ENCODE measurements at places on chromosomes 4 and X.

- peaks cover 30% of the 10 kb centered on the region for H3K4me1 ChIP-seq
- H3K36me3 ChIP-seq: no peaks in the 10 kb centered on the region
- H3K4me3 ChIP-seq: no peak overlapping the region
- H3K27ac ChIP-seq: no peak overlapping the region
Observed at GRCh38 chrX:40579141-40579540, 1.6 kb upstream of the ATP6AP2 start.

DNA sequence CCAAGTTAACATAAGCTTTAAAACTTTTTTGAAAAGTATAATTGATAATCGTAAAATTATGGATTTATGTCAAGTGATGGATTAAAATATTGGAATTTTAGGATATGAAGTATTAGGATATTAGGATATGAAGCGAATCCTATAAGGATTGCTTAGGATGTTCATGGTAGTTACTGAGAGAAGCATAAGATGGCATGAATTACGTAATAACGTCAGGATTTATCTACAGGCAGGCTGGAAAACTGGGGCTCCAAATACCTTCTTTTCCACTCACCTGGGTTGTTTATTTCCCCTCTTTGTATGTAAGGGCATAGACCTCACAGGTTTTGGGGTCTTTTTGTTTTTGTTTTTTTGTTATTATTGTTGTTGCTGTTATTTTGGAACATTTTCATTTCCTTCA is 65.2 kb upstream of the TMEM33 start:
- DNase-seq: no peak
- H3K27me3 ChIP-seq: peaks cover 69% of the 10 kb centered on the region
- no peak overlapping the region for H3K4me3 ChIP-seq
- no peaks in the 10 kb centered on the region for H3K36me3 ChIP-seq
- peaks cover 19% of the 10 kb centered on the region for H3K4me1 ChIP-seq

- no peak for DNase-seq
- no peaks in the 10 kb centered on the region for H3K27me3 ChIP-seq
- H3K27ac ChIP-seq: peak overlapping the region; percentile 65
- peaks cover 9% of the 10 kb centered on the region for H3K36me3 ChIP-seq
- peak overlapping the region; percentile 27 for H3K4me3 ChIP-seq
Observed at GRCh38 chrX:44997888-44998287, 124.9 kb downstream of the KDM6A start.

DNA sequence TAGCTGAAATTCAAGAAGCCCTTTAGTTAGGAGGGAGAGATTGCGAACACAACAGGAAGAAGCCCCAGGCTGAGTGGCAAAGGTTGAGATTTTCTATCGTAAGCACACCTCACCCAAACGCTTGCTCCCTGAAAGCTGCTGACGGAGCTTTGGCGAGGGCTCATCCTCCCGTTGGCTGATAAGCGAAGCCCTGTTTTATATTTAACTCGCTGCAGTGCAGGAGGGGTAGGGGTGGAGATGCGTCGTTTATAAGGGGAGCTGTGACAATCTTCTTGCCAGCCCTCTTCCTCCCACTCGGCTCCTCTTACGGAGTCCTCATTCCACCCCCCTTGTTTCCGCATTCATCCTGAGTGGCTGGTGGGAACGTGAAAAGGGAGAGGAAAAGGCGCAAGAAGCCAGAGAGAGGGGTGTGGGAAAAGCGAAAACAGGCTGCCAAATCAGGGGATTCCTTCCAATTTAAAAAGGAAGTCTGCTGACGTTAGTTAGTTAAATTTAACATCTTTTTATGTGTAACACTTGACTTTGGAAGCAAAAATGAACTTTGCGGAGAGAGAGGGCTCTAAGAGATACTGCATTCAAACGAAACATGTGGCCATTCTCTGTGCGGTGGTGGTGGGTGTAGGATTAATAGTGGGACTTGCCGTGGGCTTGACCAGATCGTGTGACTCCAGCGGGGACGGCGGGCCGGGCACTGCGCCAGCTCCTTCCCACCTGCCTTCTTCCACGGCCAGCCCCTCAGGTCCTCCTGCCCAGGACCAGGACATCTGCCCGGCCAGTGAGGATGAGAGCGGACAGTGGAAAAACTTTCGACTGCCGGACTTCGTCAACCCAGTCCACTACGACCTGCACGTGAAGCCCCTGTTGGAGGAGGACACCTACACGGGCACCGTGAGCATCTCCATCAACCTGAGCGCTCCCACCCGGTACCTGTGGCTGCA is at the start of gene ENPEP:
Gene ENPEP (plus strand): TSS at position 275 of the 938 bp plus-strand sequence. CDS start 260 bp downstream, at position 535.
- H3K27ac ChIP-seq: no peak within 1 kb of the TSS
- peaks cover 20% of the 10 kb centered on the region for H3K27me3 ChIP-seq
- no peaks in the 10 kb centered on the region for H3K36me3 ChIP-seq
- no peaks in the 10 kb centered on the region for H3K4me1 ChIP-seq

- DNase-seq: no peak
- no peak overlapping the region for H3K4me3 ChIP-seq
- no peaks in the 10 kb centered on the region for H3K27me3 ChIP-seq
- H3K4me1 ChIP-seq: peaks cover 4% of the 10 kb centered on the region
- H3K36me3 ChIP-seq: no peaks in the 10 kb centered on the region
Observed at GRCh38 chrX:45517090-45517973, 316.7 kb upstream of the DIPK2B start.

Measured in naive thymus-derived CD8-positive, alpha-beta T cell (primary cell).